ENCODE measurements at places on chromosomes 1 and 21.

- DNase-seq: no peak
Measured at GRCh38 chr1:180778782-180779398, 133.8 kb upstream of the KIAA1614 start.

DNA sequence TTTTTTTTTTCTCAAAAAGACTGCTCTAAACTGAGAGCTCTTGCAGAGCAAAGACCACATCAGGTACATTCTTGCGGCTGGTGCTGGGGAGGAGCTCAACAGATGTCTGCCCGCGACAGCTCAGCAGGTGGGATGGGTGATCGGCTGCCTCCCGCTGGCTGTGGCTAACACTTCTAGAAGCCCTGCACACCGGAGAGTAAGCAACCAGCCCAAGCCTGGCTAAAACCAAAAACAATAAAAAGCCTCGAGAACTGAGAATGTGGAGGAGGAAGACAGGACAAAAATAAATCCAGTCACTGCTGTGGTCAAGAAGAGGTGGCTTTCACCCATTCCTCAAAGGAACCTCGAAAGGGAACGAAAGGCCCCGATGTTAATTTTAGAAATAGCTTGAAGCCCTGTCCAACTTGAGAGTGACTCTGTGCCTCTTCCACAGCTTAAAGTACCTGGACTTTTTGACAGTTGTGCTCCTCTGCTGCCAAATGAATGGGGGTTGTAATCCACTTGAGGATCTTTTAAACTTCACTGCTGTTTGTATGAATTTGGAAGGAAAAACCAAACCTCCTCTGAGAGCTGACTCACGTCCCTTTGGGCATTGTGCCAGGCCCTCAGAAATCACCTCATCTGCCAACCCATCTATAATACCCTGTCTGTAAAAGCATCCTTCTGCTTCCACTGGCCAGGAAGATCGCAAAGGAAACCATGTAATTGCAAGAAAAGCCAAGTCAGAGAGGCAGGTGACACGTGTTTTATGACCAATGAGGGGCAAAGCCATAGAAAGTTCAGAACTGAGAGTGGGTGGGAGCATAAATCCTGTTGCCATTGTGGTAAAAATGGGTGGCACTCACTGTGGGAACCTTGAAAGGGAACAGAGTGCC lies 78.6 kb downstream of the KCNN3 start:
- DNase-seq: peak; percentile 36

GRCh38 chr1:112937070-112937469 lies 18.9 kb downstream of the SLC16A1 start:
- DNase-seq: no peak

- no peak for DNase-seq
Measured at GRCh38 chr1:63954187-63954586, 180.4 kb downstream of the ROR1 start.

- peak; percentile 34 for DNase-seq
Measured at GRCh38 chr1:219092206-219092605, 81.5 kb upstream of the LYPLAL1 start.

- DNase-seq: no peak
Measured at GRCh38 chr1:32960819-32961355, 3.7 kb downstream of the RNF19B start.

DNA sequence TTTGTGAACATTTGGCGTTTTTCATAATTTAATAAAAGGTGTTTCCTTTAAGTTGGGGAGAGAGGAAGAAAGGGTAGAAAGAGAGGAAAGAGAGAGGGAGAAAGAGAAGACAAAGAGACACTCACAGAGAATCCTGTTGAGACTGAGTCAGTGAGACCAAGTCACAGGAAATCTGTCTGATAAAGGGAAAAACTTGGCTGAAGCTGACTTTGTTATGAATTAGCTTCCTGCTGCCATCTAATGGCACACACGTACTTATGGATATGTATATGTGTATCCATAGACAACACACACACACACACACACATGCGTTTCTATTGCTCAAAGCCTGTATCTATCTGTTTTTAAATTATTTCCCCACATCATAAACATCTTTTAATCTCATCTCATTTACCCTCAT lies 42.5 kb upstream of the DISC1 start:
- peak; percentile 54 for DNase-seq

DNA sequence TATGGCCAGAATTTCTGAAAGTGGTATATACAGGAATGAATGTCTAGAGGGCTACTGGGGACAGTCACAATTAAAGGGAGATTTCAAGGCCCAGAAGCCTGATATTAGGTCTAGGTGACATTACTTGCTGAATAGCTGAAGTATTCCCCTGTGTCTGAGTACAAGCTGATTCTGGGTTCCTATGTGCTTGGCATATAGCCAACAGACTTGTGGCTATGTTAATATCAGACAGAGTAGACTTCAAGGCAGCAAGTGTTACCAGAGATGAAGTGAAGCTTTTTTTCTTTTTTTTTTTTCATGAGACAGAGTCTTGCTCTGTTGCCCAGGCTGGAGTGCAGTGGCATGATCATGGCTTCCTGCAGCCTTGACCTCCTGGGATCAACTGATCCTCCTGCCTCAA lies 8.3 kb downstream of the TTC4 start:
- no peak for DNase-seq

DNA sequence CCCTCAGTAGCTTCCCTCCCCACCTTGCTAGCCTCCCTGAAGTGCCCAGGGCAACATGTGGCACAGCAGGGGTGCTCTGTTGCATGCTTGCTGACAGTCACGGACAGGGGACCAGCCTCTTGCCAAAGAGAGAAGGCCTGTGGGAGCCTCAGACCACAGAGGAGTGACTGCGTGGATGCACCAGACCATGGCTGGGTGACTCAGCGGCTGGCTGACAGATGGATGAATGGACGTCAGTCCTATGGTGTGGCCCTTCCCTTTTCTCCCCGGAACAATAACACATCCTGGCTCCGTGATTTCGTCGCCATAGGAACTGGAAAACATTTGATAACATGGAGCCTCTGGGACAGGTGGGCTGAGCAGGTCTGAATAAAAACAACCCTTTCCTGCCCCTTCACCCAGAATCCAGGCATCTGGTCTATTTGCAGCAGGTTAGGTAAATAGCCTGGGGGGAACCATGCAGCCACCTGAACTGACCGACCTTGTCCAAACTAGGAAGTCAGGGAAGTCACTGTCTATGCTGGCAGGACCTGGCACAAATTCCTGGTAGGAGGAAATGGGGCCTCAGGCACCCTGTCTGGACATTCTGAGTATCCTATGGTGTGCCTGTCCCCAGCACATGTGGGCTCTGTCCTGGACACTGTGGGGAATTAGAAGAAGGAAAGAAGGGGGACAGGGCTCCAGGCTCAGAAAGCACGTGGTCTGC lies 53.3 kb downstream of the NENF start:
- DNase-seq: peak; percentile 93

- peak; percentile 41 for DNase-seq
Measured at GRCh38 chr21:36589352-36589971, 109.5 kb upstream of the SIM2 start.

Data from stromal cell of bone marrow (primary cell).